HTR-8/SVneo (cell line): ENCODE measurements at places on chromosomes 11 and 22.
A peak's percentile ranks its signal among the peaks of the same experiment; 100 is the strongest.

GRCh38 chr11:36438126-36438525, 71.9 kb downstream of the TRAF6 start:
- no peak for DNase-seq

DNA sequence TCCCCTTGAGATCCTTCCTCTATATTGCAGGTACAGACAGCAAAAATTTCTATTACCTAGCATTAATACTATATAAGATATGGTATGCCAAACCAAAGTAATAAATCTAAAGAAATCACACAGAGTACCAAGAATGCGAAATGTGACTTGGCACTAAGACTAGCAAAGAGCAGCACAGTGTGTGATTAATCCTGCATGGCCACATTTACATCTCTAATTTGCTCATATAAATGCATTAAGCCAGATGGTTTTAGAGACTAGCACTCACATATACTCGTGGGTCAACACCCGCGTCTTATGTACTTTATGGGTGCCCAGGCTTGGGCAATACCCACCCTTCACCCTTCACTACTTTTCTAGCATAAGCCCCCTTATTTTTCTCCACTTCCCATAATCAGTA, 213.2 kb downstream of the TTC28 start:
- DNase-seq, result no peak

DNA sequence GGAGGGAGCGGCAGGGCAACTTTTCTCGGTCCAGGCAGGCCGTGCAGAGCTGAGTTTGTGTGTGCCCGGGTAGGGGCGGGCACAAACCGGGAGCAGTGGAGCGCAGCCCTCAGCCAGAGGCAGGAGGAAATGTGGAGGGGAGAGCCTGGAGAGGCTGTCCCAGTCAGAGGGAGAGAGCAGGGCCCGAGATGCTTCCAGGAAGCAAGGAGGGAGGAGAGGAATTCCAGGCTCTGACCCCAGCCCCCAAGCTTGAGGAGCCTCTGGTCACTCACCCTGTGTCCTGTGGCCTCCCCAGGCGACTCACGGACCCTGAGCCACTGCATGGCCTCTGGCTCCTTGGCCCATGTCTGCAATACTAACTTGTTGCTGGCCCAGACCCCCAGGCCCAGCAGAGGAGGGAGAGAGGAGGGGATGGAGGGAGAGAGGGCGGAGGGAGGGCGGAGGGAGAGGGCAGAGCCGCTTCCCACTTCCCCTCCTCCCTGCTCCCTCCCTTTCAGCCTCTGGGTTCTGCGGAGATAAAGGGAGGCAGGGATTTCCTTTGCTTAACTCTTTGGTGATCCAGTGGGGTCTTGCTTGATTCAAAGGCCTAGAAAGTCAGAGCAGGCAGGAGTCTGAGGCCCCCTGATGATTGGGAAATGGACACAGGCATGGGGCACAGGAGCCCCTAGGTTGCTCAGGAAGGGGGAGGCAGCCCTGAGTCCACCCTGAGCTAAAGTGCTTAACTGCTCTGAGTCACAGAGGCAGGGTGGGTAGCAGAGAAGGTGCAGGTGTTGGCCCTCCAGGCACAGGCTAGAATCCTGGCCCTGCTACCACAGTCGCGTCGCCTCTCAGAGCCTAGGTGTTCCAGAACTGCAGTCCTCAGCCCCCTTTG, at the start of gene C1QTNF6:
Gene C1QTNF6, minus strand, starts transcription at position 357 of the 871 bp plus-strand sequence. Its CDS starts 34 bp downstream, at position 323.
- no peak for DNase-seq

- DNase-seq, result no peak
Observed at GRCh38 chr11:6736495-6737121, 35.2 kb downstream of the OR2AG2 start.

- DNase-seq, result peak; percentile 53
Observed at GRCh38 chr11:75337195-75337654, 14.2 kb downstream of the ARRB1 start.

- DNase-seq, result no peak
Observed at GRCh38 chr11:22491555-22492225, 133.9 kb downstream of the FANCF start.

GRCh38 chr22:47848184-47848920, 1085.9 kb downstream of the TBC1D22A start:
- no peak for DNase-seq

DNA sequence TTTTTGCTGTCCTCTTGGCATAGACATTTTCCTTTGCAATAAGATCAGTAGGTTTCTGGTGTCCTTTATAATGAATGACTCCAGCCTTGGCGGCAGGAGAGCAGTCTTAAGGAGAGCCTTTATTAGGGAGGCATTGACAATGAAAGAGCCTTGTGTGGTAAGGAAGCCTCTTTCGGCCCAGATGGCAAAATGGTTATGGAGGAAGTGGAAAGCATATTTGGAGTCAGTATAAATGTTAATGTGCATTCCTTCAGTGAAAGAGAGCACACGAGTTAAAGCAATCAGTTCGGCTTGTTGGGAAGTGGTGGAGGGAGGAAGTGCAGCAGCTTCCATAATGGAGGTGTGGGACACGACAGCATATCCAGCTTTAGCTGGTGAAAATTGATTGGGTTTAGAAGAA, 18.1 kb upstream of the ANO1 start:
- DNase-seq, result no peak

DNA sequence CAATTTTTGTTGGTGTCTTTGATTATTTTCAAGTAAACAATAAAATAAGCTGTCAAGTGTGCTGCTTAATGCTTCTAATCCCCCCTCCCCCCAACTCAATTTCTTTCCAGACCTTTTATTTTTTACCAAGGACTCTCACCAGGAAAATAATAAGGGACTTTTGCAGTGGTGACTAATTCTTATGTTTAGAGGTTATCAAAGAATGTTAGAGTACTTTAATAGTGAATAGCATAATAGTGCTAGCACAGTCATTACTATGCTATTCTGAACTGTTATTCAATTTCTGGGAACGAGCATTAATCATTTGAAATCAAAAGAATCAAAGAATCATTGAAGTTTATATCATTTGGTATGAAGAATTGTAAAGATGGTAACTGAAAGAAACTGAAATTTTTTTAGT, 251.4 kb downstream of the DDX10 start:
- DNase-seq, result no peak

GRCh38 chr11:69971741-69972140, 106.4 kb upstream of the ANO1 start:
- DNase-seq, result no peak

DNA sequence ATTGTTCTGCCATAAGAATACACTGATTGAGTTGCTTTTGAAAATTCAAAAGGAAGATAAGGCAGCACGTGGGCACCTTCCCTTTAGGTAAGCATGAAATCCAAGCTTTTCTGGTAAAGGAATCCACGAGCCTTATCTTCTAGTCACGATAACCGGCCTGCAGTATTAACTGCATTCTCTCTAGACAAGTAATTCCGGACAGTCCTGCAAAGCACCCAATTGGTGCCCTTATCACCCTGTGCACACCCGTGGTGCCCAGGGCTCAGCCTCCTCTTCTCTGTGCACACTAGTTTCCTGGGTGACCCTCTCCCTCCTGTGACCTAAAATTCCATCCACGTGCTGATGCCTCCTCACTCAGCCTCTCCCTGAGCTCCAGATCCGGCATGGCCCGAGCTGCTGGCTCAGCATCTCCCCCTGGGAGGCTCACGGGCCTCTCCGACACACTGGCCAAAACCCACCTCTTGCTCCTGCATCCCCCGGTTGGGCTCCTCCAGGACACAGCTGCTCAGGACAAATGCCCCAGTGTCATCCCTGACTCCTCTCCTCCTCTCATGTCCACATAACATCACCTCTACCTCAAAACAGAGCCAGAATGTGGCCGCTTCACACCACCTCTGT, 63.7 kb downstream of the PACSIN2 start:
- DNase-seq, result no peak

- no peak for DNase-seq
Observed at GRCh38 chr11:35057926-35058668, 80.9 kb upstream of the CD44 start.

DNA sequence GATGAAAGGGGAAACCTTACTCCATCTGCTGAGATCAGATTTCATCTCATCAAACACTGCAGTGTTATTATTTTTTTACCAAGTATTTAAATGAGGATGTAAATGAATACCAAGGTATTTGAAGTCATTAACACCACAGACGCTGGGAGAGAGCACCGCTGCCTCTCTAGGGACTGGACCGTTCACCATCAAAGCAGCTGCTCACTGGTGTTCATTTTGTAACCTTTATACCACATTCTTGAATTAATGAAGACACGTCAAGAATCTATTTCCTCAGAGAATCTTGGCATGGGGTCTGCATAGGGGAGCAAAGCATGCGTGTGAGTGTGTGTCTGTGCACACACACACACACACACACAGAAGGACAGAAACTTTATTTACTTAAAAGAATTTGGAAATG, 15.6 kb downstream of the SIAE start:
- DNase-seq, result no peak

GRCh38 chr11:123628936-123629683, 25.3 kb downstream of the SCN3B start:
- no peak for DNase-seq

- DNase-seq, result no peak
Observed at GRCh38 chr11:3102641-3102921, 45.4 kb upstream of the CARS1 start.

DNA sequence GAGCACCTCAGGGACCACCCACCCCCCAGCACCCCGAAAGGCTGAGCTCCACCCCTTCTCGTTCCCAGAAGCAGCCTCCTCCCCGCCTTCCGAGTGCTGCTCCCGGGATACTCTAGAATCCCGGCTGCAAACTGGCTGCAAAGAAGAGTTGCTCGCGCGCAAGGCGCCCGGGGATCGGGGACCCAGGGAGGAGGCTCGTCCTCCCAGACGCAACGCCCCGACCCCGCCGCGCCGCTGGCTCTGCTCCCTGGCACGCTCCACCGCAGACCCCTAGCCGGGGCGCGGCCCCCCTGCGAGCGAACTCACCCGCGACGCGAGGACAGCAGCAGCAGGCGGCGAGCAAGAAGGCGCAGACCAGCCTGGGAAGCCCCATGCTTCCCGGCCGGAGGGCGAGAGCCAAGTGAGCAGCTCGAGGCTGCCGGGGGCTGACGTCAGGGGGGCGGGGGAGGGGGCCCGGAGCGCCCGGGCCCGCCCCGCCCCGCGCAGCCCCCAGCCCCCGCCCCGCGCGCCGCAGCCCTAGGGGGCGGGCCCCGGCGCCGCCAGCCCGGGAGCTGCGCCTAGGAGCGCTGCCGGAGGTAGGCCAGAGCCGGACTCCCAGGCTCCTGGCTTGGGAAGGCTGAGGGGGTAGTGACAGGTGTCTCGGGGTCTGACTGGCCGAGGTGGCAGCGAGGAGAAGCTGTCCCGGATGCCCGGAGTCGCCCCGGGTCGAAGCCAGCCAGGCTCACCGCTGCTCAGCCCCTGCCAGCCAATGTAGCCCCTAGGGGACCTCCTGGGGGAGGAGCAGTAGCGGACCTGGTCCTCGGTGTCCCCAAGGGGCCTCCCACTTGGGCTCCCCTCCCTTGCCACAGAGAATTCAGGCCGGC, at the start of gene MCAM:
Gene MCAM, minus strand, starts transcription at position 402 of the 863 bp plus-strand sequence. Its CDS starts 29 bp downstream, at position 373.
- peak; percentile 68 for DNase-seq

DNA sequence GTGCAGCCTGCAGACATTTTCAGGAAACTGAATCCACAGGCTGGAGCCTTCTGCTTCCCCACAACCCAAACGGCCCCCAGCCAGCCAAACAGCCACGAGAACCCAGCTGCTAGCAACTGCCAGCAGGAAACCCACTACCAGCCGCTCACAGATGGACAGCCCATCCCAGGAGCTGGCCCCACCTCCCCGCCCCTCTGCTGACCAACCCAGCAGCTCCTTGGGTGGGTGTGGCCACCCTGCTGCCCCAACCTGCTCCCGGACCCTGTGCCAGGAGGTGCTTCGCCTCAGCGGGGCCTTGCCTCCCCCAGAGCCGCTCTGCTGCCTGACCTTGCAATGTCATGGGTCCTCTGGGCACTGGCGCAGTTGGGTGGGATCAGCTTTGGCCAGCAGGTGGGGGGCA, 8.2 kb upstream of the CCDC188 start:
- no peak for DNase-seq

DNA sequence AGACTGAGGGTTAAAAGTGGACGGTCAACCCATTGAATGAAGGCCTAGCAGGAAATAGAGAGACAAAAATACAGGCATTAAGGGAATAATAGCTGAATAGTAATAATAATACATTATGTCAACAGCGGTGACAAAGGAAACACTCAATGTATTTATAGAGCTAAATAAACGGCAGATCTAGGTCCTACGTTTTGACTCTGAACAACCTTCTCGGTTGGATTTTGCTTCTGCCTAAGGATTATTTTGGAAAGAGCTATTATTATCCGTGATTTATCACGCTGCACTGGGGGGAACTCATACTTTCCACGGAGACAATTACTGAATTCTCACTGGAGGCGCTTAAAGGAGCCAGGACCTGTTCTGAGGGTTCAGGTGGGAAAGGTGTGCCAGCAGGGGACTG, 118.2 kb upstream of the KIRREL3 start:
- no peak for DNase-seq

DNA sequence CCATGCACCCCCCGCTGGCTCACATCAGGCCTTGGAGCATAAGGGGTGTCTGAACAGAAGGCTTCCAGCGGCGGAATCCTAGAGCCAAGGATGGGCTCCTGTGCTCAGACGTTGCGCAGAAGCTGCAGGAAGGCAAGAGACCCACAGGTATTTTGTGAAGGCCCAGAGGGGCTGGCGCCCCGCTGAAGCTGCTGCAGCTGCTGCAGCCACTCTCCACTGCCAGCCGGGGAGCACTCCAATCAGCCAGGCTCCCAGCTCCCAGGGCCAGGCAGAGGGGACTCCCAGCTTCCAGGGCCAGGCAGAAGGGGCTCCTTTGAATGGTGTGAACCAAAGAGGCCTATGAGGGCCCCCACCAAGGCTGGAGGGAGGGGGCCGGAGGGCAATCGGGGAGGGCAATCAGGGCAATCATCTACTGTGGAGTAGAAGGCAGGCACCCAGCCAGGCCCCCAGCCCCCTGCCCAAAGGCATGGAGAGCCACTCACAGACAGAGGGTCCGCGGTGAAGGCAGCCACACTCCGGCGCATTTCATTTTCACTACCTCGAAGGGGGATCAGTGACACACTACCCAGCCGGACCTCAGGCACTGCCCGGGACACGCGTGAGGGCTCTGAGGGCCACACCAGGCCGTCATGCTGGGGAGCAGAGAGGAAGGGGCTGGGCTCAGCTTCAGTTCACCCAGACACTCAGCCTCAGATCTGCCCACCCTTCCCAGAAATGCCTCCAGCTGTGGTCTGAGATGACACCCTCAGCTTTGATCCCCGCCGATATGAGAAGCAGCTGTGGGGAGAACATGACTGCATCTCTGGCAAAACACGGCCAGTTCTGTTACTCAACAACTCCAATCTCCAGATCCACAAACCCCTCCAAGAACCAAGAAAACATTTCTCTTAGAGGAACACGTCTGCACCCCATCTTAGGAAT, 11.6 kb upstream of the PDE2A start:
- no peak for DNase-seq

DNA sequence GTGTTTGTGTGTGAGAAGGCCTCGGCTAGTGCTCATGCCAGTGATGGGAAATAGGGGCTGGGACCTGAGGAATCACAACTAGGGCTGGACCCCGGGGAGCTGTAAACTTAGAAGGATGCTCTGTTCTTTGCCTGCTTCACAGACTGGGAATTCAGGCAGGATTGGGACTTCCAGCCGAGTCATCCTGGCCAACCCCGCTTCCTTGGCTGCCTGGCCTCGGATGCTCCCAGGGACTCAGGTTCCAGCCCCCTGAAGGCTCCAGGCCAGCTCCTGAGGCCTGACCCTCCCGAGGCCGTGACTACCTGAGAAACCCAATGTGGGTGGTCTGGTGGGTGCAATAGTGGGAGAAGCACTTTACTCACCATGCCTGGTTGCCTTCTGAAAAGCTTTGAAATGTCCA, 44.7 kb downstream of the IRAG1 start:
- no peak for DNase-seq
